Fibroblast of skin of right quadriceps (primary cell): ENCODE measurements at places on chromosomes 16 and 17.

- DNase-seq, result no peak
These were observed 10.5 kb downstream of the OSBPL7 start for GRCh38 chr17:47810901-47811635.

GRCh38 chr16:81861503-81861902 lies 82.4 kb downstream of the PLCG2 start:
- DNase-seq, result no peak

- DNase-seq, result no peak
These were observed 585 bp downstream of the AP1G1 start for GRCh38 chr16:71807905-71808592.

- no peak for DNase-seq
These were observed 732 bp downstream of the PNPO start for GRCh38 chr17:47942096-47942510.

DNA sequence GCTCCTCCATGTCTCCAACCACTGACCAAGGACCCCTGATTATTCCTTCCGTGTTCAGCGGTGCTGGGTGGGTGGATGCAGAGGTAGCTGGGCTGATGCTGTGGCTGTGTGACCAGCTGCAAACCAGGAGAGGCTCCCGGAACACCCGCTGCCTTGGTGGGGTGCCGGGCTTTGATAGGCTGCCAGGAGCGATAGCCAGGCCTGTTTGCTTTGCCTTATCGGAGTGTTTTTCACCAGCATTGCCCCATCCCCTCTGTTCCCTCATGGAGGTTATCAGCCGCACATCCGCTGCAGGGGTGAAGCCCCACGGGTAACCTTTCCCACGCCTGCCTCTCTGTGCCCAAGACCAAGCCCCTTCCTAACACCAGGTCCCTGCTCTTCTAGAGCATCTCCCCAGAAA lies 354.3 kb downstream of the C16orf95 start:
- DNase-seq, result no peak

- DNase-seq, result peak; percentile 37
These were observed 11.4 kb downstream of the CFAP97D1 start for GRCh38 chr17:43791589-43791988.

DNA sequence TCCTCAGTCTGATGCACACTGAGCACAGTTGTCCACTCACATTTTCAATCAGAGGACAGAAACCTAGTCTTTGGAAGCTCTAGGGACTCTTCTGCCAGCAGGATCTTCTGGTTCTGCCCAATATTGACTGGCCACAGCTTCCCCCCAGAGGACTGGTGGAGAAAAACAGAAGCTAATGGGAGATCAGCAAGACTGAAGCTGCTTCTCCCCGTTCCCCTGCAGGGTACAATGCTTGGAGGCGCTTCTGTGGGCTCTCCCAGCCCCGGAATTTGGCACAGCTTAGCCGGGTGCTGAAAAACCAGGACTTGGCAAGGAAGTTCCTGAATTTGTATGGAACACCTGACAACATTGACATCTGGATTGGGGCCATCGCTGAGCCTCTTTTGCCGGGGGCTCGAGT lies 10.3 kb downstream of the EPX start:
- DNase-seq, result no peak

GRCh38 chr16:13139661-13140241 lies 238.4 kb downstream of the SHISA9 start:
- no peak for DNase-seq

- no peak for DNase-seq
These were observed 595.7 kb upstream of the CDH5 start for GRCh38 chr16:65770752-65771151.

DNA sequence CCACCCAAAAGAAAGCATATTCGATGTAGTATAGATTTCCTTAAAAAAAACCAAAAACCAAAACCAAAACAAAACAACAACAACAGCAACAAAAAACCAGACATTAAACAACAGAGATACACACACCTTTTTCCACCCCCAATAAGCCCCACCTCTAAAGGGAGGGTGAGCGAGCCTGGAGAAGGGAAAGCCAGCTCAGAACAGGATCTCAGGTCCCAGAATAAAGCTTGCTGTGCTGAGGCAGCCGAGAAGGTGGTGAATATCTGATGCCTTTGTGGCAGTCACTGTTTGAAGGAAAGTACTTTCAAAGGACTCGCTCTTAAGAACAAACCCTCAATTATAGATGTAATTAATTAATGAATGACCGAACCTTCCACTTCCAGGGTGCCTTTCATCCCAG lies 470 bp downstream of the KRT23 start:
- no peak for DNase-seq

GRCh38 chr16:50267151-50267631 lies 840 bp downstream of the ADCY7 start:
- no peak for DNase-seq

- peak; percentile 58 for DNase-seq
These were observed 60.3 kb upstream of the CIBAR2 start for GRCh38 chr16:85172455-85173145.

GRCh38 chr17:73684183-73684582 lies 39.9 kb upstream of the SDK2 start:
- no peak for DNase-seq

- no peak for DNase-seq
These were observed 263.2 kb downstream of the KIF2B start for GRCh38 chr17:54085934-54086333.

DNA sequence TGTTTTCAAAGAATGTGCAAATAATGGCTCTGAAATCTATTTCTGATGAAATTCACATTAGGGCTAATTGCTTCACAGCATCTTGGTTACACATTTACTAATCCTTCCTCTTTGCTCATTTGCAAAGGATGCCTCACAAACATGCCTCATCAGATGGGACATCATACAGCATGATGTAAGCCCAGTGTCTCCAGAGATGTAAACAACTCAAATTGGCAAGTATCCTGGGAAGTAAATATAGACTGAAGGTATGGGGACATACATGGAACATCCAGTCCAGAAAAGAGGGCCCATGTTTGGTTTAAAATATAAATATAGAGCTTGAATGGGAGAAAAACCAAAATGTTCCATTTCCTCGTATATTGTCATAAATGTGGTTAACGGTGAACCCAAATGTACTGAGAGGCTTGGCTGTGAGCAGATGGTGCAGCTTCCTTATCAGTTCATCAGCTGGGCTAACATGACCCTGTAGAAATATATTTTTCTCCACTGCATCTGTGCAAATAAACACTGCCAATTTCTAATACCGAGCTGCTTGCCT lies 142.9 kb upstream of the NUDT7 start:
- peak; percentile 48 for DNase-seq

GRCh38 chr17:19317359-19318095 lies 45.0 kb downstream of the B9D1 start:
- DNase-seq, result peak; percentile 64

- DNase-seq, result no peak
These were observed 45.4 kb downstream of the BAHCC1 start for GRCh38 chr17:81440511-81441244.

DNA sequence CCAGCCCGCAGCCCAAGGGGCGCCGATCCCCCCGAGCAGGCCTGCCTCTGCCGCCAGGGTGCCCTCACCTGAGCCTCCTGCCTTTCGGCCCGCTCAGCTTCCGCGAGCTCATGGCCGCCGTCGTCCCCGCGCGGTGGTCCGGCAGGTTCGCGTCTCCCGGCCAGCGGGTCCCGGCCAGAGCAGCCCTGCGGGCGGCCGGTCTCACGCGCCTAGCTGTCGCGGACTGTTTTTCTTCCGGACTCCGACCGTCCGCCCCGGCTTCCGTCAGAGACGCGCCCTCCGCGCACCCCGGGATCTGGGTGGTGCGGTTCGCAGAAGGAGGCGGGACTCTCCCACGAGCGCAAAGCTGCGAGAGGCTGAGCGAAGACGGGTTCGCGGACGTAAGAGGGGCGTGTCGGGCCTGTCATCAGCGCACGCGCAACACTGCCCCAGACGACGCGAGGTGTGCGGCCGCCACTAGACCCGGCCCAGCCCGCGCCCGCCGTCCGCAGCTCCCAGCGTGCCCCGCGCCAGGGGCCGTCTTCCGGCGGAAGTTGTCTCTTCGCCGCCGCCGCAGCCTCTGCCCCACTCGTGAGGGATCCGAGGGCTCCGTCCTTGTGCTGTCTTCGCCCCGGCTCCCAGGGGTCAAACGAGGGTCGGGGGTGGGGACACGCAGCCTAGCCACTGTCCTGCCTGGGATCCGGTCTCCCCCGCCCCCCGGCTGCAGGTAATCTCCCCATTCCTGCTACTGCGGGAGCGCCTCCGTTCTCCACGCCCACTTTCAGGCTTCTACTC lies at the start of gene INPP5K:
INPP5K (minus strand) TSS at position 225 of the 774 bp plus-strand sequence; CDS start at position 112, 113 bp downstream.
- peak; percentile 97 for DNase-seq

- DNase-seq, result no peak
These were observed 30.6 kb downstream of the ASIC2 start for GRCh38 chr17:33262266-33263123.

DNA sequence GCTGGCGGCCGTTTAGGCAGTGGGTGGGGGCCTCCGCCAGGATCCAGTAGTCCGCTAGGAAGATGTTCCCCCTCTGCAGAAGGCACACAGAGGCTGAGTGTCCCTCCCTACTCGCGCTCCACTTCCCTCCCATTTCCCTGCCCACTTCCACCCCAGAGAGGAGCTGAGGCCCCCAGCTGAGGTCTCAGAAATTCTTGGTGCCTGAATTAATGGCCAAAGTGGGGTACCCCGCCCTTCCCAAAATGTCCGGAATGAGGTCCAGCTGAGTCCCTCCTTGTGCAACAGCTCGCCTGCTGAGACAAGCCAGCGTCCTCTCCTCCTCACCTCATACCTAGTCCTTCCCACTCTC lies 7.9 kb downstream of the ALOXE3 start:
- no peak for DNase-seq

GRCh38 chr17:65099941-65100315 lies 37.2 kb upstream of the RGS9 start:
- DNase-seq, result peak; percentile 55

- DNase-seq, result no peak
These were observed 46.7 kb upstream of the TBX2 start for GRCh38 chr17:61352781-61353491.

DNA sequence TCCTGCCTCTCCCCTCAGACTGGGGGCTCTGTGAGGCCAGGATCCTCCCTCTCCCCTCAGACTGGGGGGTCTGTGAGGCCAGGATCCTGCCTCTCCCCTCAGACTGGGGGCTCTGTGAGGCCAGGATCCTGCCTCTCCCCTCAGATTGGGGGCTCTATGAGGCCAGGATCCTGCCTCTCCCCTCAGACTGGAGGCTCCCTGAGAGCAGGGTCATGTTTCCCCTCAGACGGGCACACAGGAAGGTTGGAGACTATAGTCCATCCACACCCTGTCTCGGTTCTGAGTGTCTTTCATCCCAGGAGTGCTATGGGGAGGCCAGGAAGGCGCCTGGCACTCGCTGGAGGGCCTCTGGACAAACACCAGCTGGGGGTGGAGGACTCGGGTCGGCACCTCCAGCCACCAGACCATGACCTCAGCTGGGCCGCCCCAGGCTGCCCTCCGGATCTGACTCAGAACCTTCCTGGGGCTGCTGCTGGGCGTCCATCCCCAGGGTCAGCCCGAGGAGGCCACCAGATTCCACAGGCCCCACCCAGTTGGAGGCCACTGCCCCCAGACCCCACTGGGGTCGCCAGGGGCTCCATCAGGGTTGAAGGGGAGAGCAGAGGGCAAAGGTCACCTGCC lies 21.9 kb upstream of the DLX4 start:
- no peak for DNase-seq

DNA sequence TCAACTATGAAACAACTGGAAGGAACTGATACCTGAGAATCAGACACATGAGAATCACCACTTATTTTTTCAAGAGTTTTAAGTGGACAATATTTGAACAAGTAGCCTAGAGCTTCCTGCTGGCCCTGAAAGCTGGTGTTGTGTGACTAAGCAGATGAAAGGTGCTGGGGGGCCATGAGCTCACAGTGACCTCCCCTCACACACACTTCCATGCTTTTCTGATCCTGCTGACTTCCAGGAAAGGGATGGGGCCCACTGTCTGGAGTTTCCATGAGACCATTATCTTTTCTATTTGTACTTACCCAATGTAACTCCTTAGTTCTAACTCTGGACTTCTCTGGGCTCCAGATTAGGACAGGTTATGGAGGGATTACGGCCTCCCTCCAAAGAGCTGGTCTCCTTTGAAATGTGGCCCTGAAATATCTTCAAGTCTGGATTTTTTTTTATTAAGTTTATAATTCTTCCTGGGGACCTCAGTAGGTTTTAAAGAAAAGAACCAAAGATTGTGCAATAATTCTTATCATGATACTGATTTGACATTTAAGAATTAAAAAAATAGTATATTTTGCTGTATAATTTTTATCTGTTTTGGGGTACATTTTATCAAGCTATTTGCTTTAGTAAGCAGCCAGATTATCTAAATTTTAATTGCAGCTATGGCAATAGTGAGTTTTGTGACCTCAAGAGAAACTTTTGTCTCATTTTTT lies 4.9 kb downstream of the CAPNS2 start:
- DNase-seq, result no peak

DNA sequence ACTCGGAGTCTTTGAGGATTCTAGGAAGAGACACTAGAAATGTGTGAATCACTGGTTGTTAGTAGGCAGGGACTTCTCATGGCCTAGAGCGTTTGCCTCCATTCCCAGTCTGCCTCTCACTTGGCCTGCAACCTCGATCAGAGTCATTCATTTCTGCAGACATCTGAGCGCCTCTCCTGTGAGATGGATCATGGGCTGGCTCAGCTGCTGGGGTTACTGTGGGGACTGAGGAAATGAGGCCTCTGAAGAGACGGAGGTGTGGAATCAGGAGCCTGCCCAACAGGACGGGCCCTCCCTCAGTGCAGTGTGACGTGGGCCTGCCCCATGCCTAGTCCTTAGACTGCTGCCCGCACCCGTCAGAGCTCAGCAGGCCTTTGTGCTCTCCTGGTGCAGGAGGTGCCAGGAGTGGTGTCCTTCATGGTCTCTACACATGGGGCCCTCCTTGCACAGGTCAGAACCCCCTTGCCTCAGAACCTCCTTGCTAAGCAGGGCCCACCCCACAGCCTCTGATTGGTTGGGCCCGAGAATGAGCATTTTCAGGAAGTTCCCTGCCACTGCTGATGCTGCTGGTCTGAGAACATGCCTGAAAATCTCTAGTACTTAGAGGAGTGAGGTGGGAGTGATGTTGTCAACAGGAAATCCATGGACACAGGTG lies 99.4 kb downstream of the NPIPB11 start:
- peak; percentile 32 for DNase-seq

- DNase-seq, result no peak
These were observed 23.0 kb upstream of the EFCAB13 start for GRCh38 chr17:47300718-47301117.

DNA sequence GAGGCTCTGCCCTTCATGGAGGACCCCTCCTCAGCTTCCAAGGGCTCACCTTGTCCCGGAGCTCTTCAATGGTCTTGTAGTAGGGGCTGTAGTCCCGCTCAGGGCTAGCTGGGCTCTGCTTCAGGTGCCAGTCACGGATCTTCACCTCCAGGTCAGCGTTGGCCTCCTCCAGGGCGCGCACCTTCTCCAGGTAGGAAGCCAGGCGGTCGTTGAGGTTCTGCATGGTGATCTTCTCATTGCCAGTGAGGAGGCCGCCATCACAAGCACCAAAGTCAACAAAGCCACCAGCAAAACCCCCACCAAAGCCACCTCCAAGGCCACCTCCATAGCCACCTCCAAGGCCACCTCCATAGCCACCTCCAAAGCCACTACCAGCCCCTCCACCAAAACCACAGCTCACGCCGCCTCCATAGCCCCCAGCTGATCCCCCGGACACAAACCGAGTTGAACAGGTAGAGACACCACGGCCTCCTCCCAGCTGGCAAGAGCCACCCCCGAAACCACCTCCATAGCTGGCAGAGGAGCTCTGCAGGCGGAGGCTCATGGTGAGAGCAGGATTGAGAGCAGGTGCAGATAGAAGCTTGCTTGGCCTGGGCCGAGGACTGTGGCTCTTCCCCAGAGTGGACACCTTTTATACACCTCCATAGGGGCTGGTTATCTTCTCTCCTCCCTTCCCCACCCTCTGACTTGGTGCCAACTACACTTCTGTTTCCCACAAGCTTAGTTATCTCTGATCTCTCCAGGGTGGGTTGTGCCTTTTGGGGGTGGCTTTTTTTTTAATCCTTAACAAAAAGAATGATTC lies at the start of gene KRT13:
KRT13 (minus strand) TSS at position 606 of the 802 bp plus-strand sequence; CDS start at position 544, 62 bp downstream.
- DNase-seq, result no peak
